OCI-LY7 (cell line): ENCODE measurements at places on chromosomes 1 and 21.

- no peak for DNase-seq
Observed at GRCh38 chr1:158830074-158830677, 975 bp upstream of the MNDA start.

GRCh38 chr1:9651565-9652378 lies at the start of gene PIK3CD:
PIK3CD (plus strand) TSS chr1:9651731; CDS start chr1:9710456, 58,725 bp downstream.
- DNase-seq: peak; percentile 64

GRCh38 chr1:58893257-58893869 lies 109.5 kb upstream of the JUN start:
- no peak for DNase-seq

GRCh38 chr1:115364780-115365155 lies 26.7 kb upstream of the NGF start:
- DNase-seq: no peak

- no peak for DNase-seq
Observed at GRCh38 chr1:235078480-235079381, 49.9 kb downstream of the TOMM20 start.

GRCh38 chr1:103336408-103336807 lies 189.1 kb upstream of the RNPC3 start:
- no peak for DNase-seq

DNA sequence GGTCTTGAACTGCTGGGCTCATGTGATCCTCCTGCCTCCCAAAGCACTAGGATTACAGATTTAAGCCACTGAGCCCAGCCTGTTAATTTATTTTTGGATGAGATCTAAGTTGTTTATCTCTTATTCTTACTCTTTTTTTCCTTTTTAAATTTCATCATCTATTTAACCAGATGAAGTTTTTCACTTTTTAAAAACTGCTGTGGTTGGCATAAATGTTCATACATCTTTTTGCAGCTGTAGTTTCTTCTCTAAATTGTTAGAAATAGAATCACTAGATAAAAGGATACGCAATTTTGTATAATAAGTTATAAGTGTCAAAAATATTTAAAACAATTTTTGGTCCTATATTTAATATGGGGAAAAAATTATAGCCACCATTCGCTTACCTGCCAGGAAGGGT lies 80.3 kb upstream of the GPR88 start:
- DNase-seq: no peak

GRCh38 chr1:176193663-176194062 lies 13.4 kb downstream of the COP1 start:
- no peak for DNase-seq

DNA sequence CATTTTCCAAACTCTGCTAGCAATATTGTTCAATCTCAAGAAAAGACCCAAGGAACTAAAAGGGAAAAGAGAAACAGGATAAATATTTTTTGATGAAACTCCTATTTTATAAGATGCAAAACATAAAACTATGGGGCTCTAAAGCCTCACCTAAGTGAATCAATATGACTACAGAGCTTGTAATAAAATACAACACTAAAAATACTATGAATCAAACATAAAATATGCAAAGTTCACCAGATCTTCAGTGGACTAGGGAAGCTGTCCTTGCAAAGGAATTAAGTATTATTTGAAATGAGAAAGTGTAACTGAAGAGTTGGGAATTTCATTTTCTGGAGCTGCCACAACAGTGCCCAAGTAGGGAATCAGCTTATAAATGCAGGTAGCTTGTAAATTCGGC lies 124.5 kb downstream of the CRB1 start:
- DNase-seq: no peak

DNA sequence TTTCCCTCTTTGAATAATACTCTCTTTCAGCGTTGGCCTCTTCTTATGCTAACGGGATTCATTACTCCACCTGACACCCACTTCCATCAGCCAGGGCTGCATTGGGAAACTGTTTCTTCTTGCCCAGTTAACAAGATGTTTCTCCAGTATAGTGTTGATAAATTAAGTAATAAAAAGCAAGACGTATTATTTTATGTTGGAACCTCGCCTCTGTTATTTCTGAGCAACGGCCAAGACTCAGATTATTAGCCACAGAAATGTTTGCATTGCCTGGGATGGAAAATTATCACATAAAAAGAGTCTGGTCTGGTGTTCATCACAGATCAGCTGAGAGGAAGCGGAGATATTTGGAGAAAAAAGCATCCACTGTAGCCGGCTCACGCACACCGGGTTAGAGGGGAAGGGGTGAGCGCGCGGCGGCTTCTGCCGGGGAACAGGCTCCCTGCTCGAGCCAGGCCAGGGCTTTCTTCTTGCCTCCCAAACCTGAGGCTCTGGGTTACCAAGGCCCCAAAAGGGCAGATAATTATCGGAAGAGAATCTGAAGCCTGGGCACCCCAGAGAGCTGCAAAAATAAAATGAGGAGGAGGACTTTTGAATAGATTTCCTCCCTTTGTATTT lies 189.5 kb downstream of the PRDM16 start:
- DNase-seq: no peak

DNA sequence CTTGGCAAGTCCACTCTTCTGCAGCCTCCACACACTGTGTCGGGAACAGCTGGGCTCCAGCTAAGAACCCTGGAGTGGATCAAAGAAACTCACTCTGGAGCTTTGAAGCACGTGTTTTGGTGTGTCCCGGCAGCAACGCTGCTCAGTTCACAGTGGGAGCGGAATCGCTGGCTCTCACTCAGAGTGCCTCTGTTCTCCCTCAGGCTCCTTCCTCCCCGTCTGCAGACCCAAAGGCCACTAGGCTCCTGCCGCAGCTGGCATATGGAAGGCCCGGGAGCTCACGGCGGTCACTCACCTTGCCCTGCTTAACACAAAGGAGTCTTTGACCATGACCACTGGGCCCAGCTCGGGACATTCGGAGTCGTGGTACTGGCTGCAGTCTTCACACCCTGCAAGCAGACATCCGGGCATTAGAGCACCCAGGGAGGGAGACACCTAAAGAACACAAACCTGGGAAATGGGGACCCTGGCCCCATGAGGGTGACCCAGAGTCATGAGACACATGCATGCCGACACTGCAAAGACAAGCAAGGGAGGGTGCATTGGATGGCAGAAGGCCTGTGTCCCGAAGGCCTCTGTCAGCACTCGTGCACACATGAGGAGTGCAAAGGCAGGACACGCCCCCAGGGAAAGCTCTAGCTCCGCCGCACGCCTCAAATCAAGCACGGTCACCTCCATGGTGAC lies 19.7 kb downstream of the PRDM15 start:
- no peak for DNase-seq

- no peak for DNase-seq
Observed at GRCh38 chr1:244037252-244037651, 13.8 kb upstream of the ZBTB18 start.

DNA sequence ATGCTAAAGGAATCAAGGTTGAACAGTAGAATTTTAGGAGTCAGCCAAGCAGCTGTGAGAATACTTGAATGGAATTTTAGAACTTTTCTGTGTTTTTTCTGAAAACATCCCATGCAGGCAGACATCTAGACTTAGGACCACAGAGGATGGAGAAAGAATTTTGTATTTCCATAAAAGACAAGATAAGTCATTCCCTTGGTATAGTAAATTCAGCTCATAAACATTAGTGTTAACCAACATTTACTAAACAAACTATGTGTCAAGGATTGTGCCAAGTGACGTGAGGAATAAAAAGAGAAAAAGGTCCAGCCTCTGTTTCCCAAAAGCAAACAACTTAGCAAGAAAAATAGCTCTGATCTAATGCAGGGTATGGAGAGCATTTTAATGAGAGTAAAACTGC lies 210.2 kb upstream of the NR5A2 start:
- no peak for DNase-seq

- DNase-seq: peak; percentile 58
Observed at GRCh38 chr1:115469703-115470476, 131.8 kb upstream of the NGF start.

GRCh38 chr1:107590900-107591622 lies 373.9 kb downstream of the VAV3 start:
- DNase-seq: peak; percentile 37

- DNase-seq: no peak
Observed at GRCh38 chr1:9825093-9826074, 1.6 kb upstream of the CLSTN1 start.

GRCh38 chr21:44567481-44568171 lies 5.9 kb upstream of the KRTAP10-4 start:
- no peak for DNase-seq

DNA sequence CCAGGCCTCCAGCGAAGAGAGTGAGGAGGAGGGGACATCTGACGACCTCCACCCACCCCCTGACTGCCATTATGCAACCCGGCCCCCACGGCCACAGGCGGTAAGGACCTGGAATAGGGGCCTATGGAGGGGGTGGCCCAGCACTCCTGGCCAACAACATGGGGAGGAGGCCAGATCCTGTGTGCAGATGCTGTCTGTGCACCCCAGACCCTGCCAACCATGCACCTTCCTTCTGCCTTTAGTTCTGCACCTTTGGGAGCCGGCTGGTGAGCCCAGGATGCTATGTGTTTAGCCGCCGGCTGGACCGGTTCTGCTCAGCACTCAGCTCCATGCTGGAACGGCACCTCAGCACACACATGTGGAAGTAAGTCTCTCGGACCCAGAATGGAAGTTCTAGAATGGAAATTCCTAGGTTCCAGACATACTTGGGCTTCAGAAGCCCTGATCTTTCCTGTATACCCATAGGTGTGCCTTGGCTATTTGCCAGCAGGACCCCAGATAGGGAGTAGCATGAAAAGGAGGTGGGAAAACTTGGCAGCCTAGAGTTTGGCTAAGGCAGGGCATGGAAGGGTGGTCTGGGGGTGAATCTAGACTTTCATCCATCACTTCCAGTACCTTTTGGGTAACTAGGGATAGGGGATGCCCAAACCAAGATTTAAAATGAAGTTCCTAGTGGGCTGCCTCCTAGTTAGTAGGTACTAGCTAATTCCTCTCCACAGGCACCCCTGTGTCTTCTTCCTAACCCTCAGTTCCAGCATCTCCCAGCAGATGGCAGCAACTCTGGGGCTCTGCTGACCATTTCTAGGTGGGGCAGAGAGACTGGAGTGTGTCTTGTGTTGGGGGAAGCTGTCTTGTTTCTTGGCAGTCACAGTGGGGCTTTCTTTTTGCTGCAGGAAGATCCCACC lies 3.6 kb upstream of the CYB561D1 start:
- peak; percentile 68 for DNase-seq

- no peak for DNase-seq
Observed at GRCh38 chr21:14095056-14095455, 115.7 kb downstream of the LIPI start.

DNA sequence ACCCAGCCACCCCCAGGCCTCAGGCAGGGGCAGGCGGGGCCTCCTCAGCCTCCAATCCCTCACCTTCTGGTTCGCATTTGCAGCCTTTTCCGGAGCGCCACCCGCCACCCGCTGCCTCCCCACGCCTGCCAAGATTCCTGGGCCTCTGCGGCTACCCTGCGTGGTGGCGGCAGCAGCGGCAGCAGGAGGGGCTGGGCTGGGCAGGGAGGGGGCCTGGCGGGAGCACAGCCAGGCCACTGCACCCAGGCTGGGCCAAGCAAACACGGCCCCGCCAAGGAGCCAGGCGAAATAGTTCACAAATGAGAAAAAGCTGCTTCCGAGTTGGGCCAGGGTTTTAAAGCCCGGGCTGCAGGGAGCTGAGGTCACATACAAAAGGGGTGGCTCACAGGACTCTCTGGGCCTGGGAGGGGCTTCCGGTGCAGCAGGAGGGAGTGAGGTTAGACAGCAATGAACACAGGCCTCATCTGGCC lies 9.8 kb downstream of the COL8A2 start:
- no peak for DNase-seq

DNA sequence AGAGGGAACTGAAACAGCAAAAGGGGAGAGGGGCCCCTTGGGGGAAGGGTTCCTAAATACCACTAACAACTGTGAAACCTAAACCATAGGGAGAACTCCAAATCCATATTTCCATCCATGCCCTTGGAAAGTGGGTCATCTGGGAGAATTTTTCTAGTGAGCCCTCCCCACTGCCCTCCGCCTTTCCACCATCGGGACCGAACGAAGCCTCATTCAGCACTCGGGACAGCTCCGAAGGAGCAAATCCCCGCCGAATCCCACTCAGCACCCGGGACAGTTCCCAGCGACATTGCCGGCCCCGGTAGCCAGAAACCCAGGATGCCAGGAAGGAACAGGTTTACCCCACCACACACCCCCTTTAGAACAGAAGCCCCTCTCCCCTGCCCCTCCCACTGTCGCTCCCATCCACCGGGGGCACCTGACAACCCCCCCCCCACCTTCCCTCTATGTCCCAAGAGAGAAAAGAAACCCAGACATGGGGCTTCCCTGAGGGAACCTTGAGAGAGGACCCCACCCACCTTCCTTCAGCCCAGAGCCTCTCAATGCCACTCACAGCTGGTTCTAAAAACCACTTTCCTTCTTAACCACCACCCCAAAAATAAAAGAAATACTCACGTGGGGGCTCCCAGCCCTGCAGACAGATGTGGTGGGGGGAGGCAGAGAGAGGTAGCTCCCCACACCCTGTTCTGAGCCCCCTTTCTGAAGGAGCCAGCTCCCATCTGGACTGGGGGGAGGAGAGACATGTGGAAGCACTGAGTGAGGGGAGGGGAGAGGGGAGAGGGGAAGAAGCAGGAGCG lies 4.5 kb downstream of the DLGAP3 start:
- DNase-seq: peak; percentile 20

DNA sequence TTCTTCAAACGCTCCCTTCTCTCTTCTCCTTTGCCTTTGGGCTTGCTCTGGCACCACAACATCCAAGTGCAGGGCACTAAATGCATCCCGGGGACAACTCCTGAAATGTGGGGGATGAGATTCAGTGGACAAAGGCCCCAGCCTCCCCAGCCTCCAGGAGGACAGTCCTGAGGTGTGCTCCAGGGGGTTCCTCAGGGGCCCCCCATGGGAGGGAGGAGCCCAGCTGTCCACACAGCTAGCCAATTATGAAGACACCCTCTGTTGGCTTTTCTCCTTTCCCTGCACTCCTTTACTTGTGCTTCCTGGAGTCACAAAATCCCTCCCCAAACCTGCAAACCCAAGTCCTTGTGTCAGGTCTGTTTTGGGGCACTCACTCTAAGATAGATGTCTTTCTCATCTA lies 735.4 kb downstream of the PTPRU start:
- DNase-seq: no peak

GRCh38 chr1:157115429-157115838 lies 15.8 kb upstream of the ETV3L start:
- no peak for DNase-seq

DNA sequence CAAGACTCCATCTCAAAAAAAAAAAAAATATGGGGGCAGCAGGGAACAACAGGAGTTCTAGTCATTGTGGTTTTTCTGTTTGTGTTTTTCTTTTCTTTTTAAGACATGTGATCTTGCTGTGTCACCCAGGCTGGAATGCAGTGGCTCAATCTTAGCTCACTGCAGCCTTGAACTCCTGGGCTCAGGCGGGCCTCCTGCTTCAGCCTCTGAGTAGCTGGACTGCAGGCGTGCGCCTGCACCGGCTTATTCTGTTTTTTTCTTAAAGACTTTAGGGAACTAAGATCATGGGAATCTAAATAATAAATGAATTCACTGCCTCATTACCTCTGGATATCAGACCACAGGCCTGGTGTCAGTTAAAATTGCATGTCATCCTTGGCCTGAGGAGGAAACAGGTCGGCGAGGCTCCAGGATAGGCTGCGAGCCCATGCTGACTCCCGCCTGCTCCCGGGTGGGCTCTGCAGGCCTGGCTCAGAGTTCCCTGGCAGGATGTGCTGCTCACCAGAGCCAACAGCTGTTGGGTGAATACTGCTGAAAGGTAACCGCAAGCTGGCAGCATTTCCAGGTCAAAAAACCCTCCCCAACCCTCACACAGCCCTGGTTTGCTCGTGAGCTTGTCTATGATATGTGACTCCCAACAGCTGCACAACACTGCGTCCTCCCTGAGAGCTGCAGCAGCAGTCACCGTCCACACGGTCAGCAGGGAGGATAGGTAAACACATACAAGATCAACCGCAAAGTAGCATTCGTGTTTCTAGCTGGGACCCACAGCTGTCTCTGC lies 58.1 kb downstream of the SCCPDH start:
- DNase-seq: no peak
